ENCODE measurements at places on chromosomes 5 and 9.
A peak's percentile ranks its signal among the peaks of the same experiment; 100 is the strongest.

GRCh38 chr5:132949136-132949535 lies 14.3 kb downstream of the AFF4 start:
- no peak for DNase-seq

GRCh38 chr5:154513669-154514084 lies 35.6 kb upstream of the HAND1 start:
- no peak for DNase-seq

DNA sequence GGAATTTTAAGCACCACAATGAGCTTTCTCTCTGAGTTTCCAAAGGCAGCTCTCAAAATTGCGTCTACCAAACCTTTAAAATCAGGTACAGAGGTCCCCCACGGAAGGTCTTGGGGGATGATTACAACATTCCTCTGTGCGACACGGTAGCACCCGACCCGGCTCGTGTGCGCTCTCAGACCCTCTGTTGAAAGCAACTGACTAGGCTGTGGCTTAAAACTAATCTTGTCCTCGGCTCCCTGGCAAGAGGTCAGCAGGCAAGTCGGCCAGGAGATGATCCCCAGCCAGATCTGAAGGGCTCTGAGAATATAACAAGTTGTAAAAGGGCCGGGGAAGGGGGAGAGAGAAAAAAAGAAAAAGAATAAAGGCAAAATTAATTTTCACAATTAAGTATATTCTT lies 92.6 kb upstream of the LMX1B start:
- DNase-seq = no peak

- peak; percentile 34 for DNase-seq
Measured at GRCh38 chr5:140175367-140176030, 511 bp downstream of the CYSTM1 start.

- DNase-seq = no peak
Measured at GRCh38 chr9:105332471-105332870, 88.0 kb downstream of the SLC44A1 start.

DNA sequence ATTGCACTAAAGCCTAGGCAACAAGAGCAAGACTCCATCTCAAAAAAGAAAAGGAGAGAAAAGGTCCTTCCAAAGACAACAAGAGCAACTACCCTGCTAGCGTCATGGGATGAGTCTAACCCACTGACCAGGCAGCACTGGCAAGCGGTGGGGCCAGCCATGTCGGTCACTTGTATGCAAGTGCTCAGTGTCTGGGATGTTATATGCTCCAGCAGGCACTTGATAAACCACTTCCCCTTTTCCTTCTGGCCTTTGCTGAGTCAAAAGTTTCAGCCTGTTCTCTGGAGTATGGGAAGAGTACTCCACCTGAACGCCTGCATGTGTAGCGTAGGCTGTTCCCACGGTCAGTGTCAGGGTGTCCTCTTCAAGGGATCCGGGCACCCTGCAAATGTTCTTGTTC lies 9.2 kb upstream of the MXD3 start:
- no peak for DNase-seq

GRCh38 chr5:33933723-33934169 lies 2.4 kb upstream of the RXFP3 start:
- no peak for DNase-seq

GRCh38 chr9:34125681-34126206 lies 754 bp downstream of the DCAF12 start:
- no peak for DNase-seq

DNA sequence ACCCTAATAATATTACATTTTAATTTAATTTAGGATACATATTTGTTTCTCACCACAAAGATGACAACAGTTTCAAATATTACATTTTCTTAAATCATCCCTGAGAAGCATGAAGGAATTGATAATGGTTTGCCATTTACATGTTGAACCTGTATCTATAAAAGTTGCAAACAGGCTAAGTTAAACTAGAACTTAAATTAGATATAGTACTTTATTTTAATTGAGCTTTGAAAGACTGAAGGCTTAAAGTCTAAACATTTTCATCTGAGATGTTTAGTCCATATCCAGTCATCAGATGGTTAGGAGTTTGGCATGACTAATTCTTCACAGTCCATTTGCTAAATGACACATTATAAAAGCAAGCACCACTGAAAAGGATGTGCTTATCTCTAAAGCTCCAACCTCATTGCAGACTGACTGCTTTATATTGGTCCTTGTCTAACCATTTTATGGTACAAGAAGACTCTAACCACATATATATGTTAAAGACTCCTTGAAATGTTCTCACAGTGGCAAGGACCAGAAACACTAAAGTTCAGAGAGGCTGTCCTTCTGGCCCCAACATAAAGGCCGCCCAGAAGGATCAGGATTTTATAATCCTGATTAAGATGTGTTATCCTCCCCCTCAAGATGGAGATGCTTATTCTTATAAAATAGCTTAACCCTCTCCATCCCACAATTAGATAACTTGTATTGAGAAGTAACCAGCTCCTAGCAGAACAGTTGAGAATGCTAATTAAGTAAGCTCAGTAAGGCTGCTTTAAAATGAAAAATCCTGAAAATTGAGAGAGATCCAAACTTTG lies 25.8 kb downstream of the WNT8A start:
- DNase-seq = no peak

GRCh38 chr9:135701067-135701958 lies 672 bp upstream of the KCNT1 start:
- no peak for DNase-seq

- DNase-seq = no peak
Measured at GRCh38 chr5:112681481-112681908, 56.2 kb upstream of the APC start.

GRCh38 chr5:111463311-111463710 lies 49.0 kb downstream of the STARD4 start:
- no peak for DNase-seq

GRCh38 chr5:22842574-22842973 lies 10.6 kb downstream of the CDH12 start:
- DNase-seq = no peak

DNA sequence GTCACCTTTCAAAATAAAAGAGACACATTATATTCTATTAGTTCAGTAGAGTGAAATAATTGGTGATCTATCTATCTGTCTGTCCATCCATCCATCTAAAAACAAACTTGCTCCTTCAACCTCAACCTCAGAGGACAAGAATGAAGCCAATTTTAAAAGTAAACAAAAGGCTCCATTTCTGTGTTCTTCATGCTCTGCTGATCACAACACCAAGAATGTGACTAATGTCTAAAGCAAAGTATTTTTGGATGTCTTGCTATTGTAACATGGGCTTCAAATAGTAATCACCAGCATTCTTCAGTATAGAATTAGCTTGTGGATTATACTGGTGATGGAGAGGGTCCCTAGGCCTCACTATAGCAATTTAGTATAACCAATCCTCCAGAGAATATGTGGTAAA lies 1304.4 kb downstream of the MAT2B start:
- DNase-seq = no peak

DNA sequence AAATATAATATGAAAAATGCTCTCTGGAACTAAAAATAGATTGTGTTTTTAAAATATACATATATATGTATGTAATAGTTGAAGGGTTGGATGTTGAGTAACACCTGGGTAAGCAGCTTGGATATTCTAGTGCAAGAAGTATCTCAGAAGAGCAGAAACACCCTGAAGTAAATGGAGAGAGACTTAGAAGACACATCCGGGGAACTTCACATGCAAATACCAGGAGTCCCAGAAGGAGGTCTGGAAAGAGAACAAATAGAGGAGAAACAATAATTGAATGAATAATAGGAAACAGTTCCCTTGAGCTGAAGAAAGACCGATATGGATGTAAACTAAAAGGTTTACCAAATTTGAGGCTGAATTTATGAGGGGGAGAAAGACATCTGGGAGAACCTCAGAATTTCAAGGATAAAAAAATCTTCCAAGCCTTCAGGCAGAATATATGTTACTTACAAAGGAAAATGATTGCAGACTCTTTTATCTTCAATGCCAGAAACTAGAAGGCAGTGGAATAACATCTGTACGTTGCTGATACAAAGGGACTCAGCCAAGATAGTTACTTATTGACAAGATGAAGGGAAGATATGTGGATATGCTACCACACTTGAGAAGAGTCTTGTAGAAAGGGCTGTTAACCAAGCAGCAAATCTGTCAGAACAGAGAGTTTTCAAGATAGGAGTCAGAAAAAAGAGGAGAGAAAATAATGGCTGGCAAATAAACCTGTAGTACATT lies 42.7 kb downstream of the HSDL2 start:
- no peak for DNase-seq

- no peak for DNase-seq
Measured at GRCh38 chr5:146890731-146891440, 12.3 kb upstream of the PPP2R2B start.

- DNase-seq = no peak
Measured at GRCh38 chr5:158569534-158569933, 530.2 kb downstream of the EBF1 start.

- DNase-seq = no peak
Measured at GRCh38 chr5:5826911-5827310, 404.4 kb downstream of the ICE1 start.

DNA sequence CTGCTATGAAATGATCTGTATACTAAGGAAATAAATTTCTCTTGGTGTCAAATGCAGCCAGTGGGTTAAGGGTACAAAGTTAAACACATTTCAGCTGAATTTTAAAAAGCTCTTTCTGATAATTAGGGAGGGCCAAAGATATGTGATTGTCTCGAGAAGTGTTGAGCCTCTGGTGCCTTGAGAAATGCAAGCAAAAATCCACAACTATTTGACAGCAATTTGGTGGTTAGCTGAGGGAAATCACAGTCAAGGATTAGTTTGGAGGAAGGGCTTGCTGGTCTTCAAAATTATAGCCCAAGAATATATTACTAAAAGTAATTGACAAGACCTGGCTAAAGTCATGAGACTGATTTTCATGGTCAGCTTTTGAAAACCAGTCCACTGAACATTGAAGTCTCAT lies 255.7 kb upstream of the PPP1R2B start:
- no peak for DNase-seq

DNA sequence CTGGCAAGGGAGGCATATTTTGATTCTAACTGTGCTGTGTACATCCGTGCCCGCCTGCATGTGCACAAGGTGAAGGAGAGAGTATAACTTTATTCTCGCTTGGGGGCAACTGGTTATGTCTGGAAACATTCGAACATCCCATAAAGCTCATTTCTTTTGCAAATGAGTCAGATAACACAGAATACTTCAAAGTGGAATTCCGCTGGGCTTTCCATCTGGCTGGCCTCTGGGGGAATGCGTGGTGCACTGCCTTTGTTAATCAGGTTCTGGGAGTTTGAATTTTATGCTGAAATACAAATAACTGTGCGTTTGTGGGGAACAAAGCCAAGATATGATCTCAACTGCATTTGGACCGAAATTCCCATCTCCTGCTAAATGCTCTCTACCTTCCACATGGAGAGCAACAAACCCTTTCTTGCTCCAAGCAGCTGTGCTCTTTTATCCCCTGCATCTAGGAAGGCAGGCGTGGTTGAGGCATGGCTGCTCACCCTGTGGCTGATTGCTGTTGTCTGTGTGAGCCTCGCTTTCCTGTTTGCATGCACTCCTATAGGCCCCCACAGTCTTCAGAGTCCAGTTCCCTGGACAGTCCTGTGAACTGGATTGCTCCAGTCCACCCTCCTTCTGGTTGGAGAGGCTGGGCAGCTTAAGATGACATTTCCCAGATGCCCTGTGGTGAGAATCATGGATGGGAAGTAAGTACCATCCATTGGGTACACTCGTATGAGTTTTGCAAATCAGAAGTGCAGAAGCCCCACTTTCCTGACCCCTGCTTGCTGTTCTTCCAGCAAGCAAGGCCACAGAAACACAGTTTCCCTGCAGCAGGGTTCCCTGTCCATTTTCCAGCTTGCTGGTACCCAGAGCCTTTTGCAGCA lies 82.9 kb upstream of the ALDH1B1 start:
- no peak for DNase-seq

GRCh38 chr9:105290418-105290817 lies 46.0 kb downstream of the SLC44A1 start:
- DNase-seq = no peak

DNA sequence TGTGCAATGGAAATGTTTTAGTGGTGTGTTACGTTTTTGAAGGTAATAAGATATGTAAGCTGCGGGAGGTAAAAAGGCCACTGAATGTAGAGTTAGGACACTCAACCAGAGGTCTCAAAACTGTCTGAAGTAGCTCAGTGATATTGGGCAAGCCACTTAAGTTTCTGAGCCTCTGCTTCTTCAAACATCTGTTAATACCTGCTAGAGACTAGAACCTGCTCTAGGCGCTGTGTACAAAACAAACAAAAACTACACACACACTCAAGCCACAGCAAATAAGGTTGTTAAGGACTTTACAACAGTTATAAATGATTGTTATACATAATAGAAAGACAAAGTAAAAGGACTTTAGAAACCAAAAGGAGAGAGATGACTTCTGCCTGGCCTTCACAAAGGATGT lies 24.6 kb upstream of the FAM240B start:
- DNase-seq = no peak
